Glutamatergic neuron (in vitro differentiated cells): ENCODE measurements at places on chromosomes 5 and 9. TPM values are rescaled to one million over a fixed set of nuclear protein-coding genes. Genes with fewer than 3 reads are reported as not detected.
A peak's percentile ranks its signal among the peaks of the same experiment; 100 is the strongest.

DNA sequence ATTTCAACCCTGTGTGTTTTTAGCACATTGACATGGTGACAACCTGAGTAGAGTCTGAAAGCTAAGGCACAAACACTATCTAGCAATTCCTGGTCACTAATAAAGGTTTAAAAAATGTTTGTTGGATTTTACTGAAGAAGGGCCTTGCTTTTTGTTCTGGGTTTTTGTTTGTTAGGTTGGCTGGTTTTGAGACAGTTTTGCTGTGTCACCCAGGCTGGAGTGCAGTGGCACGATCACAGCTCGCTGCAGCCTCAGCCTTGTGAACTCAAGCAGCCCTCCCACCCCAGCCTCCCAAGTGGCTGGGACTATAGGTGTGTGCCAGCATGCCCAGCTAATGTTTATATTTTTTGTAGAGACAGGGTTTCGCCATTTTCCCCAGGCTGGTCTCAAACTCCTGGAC is 39.0 kb downstream of the PRKACG start:
- no peak for DNase-seq

- no peak for DNase-seq
These were observed 237.4 kb downstream of the NR2F1-AS1 start for GRCh38 chr5:93343570-93343969.

- no peak for DNase-seq
These were observed 5.8 kb upstream of the ZNF367 start for GRCh38 chr9:96423985-96424336.

GRCh38 chr9:121735793-121736770 is 84.6 kb downstream of the DAB2IP start:
- peak; percentile 75 for DNase-seq

DNA sequence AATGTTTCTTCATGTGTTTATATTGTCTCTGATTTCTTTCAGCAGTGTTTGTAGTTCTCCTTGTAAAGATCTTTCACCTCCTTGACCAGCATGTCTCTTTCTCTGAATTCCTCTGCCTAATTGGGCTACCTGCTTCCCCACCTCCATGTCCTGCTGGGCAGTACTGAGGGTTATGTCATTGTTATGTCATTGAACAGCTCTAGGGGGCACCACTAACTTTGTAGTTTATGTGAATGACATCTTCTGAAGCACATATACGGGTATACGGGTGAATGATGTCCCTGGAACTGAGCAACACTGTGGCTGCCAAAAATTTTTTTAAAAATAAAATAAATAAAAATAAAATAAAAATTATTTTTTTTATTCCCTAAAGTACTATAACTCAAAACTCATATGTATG is 16.9 kb upstream of the SNCAIP start:
- no peak for DNase-seq

GRCh38 chr9:82580921-82581320 is 482.0 kb downstream of the RASEF start:
- no peak for DNase-seq

DNA sequence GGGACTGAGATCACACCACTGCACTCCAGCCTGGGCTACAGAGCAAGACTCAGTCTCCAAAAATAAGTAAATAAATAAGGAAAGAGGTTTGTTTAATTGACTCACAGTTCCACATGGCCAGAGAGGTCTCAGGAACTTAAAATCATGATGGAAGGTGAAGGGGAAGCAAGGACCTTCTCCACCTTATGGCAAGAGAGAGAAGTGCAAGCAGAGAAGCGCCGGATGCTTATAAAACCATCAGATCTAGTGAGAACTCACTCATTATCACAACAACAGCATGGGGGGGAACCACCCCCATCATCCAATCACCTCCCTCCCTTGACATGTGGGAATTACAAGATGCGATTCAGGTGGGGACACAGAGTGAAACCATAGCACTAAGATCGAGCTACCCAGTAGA is 22.8 kb upstream of the RGMB start:
- DNase-seq = no peak

DNA sequence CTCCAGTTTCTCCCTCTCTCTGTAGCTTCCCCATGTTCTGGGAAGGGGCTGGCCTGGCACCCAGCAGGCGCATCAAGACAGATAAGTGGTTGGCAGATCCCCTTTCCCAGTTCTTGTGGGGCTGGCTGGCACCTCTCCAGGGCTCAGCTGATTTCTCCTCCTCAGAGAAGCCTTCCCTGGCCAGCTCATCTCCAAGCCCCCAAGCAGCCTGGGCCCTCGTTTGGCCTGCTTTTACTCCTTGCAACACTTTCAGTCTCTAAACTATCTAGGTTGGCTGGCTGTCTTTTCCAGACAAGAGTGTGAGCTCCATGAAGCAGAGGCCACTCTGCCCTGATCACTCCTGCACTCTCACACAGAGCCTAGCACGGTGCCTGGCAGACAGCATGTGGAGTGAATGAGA is 13.5 kb downstream of the MACROH2A1 start:
- no peak for DNase-seq

MRPS2 gene
- total RNA-seq = 30.7 TPM

- DNase-seq = no peak
These were observed 12.2 kb downstream of the CCNI2 start for GRCh38 chr5:132759114-132760048.

FRMD3 gene
- 20.7 TPM for total RNA-seq

GRCh38 chr5:140038373-140038957 is 4.6 kb downstream of the NRG2 start:
- DNase-seq = no peak

GRCh38 chr5:137581776-137582175 is 82.7 kb upstream of the SPOCK1 start:
- no peak for DNase-seq

GRM6 gene
- not detected for total RNA-seq

- no peak for DNase-seq
These were observed 181.6 kb upstream of the NUDT12 start for GRCh38 chr5:103744159-103744558.

PCDHAC1 gene
- 25.2 TPM for total RNA-seq

IDNK gene
- total RNA-seq = 2.8 TPM

PCDHGB5 gene
- 9.3 TPM for total RNA-seq

- no peak for DNase-seq
These were observed 13.7 kb upstream of the DAB2IP start for GRCh38 chr9:121637713-121638220.

DNA sequence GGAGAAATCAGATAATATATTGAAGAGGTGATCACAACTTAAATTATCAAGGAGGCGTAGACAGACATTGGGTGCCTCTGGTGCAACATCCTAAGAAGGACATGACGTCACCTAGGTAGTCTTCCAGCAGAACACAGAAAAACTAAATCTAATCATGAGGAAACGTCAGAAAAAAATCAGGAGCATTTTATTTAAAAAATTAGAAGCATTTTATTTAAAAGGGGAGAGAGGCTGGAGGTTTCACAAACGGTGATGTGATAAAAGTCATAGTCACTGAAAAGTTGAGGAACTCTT is 254.6 kb downstream of the TMEM167A start:
- no peak for DNase-seq

DNA sequence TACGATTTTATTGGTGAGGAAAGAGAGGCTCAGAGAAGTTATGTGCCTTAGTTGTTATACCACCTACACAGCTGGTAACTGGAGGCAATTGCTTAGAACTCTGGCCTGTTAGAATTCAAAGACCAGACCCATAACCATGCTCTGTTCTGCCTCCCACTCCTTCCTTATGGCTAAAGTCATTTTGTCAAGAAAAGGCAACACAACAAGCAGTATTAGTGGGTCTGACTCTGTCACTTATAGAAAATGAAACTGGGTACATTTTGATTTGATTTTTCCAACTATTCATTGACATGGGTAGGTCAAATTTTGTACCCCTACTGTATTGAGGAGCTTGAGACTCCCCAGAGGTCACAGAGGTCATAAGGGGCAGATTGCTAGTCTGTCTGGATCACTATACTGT is 44.5 kb upstream of the NR3C1 start:
- no peak for DNase-seq

SOHLH1 gene
- total RNA-seq = not detected

DNA sequence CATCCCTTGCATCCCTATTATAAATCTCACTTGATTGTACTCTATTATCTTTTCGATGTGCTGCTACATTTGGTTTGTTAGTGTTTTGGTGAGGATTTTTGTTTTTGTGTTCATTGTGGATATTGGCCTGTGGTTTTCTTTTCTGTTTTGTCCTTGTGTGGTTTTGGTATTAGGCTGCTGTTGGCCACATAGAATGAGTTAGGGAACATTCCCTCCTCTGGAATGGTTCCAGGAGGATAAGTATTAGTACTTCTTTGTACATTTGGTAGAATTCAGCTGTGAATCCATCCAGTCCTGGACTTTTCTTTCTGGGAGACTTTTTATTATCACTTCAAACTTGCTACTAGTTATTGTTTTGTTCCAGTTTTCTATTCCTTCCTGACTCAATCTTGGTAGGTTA is 287.2 kb downstream of the CWC27 start:
- no peak for DNase-seq

PRUNE2 gene
- 63.8 TPM for total RNA-seq

- DNase-seq = peak; percentile 90
These were observed 19.2 kb upstream of the SHB start for GRCh38 chr9:38088006-38088925.

GRCh38 chr9:110047232-110047954 is 160.6 kb downstream of the C9orf152 start:
- DNase-seq = no peak

DNA sequence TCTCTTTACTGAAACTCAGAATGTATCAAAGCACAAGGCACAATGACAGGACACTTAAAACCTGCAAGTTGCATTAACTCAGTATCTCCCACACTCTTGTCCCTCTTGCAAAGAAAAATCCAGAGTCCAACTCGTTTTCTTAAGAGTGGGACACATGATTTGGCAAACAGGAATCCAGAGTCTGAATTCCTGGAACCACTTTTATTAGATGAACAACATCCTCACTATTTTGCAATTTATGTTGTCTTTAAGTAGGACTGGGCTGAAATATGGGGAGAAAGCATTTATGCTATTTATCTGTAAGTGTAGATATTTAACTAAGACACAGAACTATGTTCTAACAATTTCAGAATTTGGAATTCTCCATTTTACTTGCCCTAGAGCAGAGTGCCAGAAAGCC is 69.1 kb downstream of the ABCA1 start:
- no peak for DNase-seq

- peak; percentile 18 for DNase-seq
These were observed 17.7 kb downstream of the NINJ1 start for GRCh38 chr9:93116072-93116961.

DNA sequence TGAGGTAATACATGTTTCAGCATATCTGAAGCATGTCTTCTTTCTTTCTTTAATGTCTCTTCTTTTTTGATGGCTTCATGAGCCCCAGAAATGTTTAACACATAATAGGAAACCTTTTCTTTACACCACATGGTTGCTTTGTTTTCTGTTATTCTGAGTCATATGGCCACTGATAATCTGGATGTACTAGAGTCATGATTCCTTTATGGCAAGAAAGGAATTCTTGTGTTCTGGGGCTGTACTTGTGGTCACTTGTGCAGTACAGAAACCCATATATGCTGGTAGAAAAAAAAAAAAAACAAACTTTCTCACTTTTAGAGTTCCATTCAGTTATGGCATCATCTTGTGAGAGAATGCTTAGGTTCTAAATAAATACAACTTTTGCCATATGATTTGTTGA is 1669.3 kb upstream of the CDH9 start:
- DNase-seq = no peak

- no peak for DNase-seq
These were observed 38.3 kb downstream of the ZDHHC21 start for GRCh38 chr9:14654932-14655331.

- DNase-seq = no peak
These were observed 20.6 kb downstream of the TMEM174 start for GRCh38 chr5:73193592-73193991.

NUTM2F gene
- total RNA-seq = not detected

C5 gene
- total RNA-seq = 1.0 TPM

ZNF462 gene
- total RNA-seq = 259 TPM

DNA sequence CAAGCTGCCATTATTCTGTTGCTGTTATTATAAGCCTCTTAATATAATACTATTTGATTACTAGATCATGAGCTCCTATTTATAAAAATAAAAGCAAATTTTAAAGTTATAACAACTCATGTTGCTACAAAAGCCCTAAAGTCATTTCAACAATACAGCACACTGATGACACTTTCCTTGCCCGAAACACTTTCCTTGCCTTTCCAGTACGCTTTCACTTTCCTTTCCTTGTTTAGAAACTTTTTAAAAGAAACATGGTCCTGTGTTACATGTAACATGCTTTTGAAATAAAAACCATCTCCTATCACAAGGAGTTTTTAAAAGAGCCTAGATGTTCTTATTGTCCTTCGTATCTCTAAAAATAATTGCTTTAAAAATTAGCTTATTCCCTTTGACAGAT is 688.4 kb downstream of the PTPRD start:
- DNase-seq = no peak

NR2F1-AS1 gene
- total RNA-seq = 0.39 TPM

GRCh38 chr9:102273952-102274351 is 535.5 kb upstream of the GRIN3A start:
- no peak for DNase-seq

DRD1 gene
- not detected for total RNA-seq

- DNase-seq = no peak
These were observed 41.2 kb upstream of the SVEP1 start for GRCh38 chr9:110620726-110621125.

GRCh38 chr5:154962494-154962893 is 21.6 kb downstream of the MRPL22 start:
- DNase-seq = no peak

PCDHGA6 gene
- total RNA-seq = 6.3 TPM

GRCh38 chr5:169354921-169355320 is 54.0 kb upstream of the SLIT3 start:
- no peak for DNase-seq

- DNase-seq = no peak
These were observed 71.5 kb downstream of the MRPS27 start for GRCh38 chr5:72248410-72248981.

GRCh38 chr9:14306672-14307660 is 7.0 kb downstream of the NFIB start:
- DNase-seq = no peak

DNA sequence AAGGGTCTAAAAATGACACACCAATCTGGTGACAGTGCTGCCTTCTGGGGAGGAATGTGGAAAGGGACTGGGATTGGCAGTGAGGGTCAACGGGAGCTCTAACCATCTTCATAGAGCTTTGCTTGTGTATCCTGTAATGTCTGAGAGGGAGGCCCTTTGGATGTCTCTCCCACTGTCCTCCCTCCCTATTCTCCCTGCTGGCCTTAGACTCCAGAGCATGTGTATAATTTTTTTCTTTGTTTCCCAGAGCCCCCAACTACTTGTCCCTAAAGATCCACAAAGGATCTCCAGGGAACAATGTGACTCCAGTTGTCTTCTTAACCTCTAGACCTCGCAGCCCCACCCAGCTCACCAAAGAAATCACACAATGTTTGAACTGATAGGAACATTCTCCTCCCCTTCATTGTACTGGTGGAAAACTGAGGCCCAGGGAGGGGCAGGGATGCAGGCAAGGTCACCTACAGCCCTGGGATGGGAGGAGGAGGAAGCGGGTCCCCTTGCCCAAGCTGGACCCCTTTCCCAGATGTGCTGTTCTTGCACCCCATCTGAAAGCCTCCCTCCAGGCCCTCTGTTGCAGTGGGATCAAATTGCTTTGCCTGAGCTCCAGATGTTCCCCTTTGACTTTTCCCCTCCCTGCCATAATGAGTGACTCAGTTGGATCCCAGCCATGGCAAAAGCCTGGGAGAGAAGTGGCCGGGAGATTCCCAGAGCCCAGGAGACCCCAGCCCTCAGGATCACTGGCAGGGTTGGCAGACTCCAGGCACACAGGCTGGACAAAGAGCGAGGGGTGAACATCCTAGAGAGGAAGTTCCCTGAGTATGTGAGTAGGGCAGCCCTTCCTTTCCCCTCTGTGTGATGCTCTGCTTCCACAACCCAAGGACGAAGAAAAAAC is 21.8 kb downstream of the SPARC start:
- no peak for DNase-seq

GRCh38 chr5:132998556-132998955 is 27.8 kb downstream of the ZCCHC10 start:
- no peak for DNase-seq
